Breast epithelium (tissue), 4 donors: ENCODE measurements at places on chromosomes 4 and X.

DNA sequence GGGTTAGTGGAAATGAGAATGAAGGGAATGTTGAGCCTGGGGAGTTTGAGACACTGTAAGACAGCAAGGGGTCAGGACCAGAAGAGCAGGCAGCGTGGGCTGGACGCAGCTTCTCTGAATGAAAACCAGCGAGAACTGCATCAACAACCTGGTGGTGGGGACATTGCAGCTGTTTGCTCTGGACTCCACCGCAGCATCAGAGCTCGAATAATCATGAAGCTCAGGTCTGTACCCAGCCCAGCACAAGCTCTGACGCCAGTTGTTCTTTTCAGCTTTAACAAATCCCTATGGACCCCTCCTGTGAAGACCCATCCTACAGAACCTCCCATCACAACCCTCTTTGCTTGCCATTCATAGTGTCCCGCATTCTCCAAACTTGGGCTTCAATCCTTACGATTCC lies 106.8 kb upstream of the PNPLA4 start:
- H3K27me3 ChIP-seq = no peaks in the 10 kb centered on the region
- no peaks in the 10 kb centered on the region for H3K36me3 ChIP-seq
- H3K27ac ChIP-seq = no peak overlapping the region
- no peak for DNase-seq

DNA sequence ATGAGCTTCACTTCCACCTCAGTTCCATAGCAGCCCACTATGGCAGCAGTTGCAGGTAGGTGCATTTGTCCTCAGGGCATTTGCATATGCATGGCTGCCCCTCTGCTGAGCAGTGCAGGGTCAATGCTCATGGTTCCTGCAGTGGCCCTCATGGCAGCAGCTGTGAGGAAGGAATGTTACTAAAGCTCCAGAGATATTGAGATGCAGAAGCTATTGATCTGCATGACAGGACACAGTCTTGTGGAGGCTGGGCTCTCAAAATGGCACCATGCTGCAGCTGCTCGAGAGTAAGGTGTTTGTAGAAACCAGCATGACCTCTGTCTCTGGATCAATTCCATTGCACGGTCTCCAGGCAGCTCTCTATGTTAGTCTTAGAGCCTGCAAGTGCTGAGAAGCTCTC lies 179.2 kb upstream of the PCDH18 start:
- H3K36me3 ChIP-seq = no peaks in the 10 kb centered on the region
- H3K27me3 ChIP-seq = no peaks in the 10 kb centered on the region
- no peak overlapping the region for H3K4me3 ChIP-seq
- H3K27ac ChIP-seq = no peak overlapping the region
- H3K4me1 ChIP-seq = no peaks in the 10 kb centered on the region
- no peak for DNase-seq

DNA sequence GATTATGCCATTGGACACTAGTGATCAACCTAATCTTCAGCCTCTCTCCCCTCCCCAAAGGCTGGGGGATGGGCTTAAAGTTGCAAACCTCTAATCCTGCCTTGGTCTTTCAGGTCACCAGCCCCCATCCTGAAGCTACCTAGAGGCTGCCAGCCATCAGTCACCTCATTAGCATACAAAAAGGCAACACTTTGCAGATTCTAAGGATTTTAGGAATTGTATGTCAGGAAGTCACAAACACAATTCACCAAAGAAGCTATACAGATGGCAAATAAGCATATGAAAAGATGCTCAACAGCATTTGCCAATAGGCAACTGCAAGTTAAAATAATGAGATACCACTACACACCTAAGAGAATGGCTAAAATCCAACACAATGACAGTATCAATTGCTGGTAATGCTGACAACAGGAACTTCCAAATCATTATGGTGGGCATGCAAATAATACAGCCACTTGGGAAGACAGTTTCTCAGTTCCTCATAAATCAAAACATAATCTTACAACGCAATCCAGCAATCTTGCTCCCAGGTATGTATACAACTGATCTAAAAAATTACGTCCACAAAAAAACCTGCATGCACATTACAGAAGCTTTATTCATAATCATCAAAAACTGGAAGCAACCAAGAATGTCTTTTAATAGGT lies 9.0 kb upstream of the PIM2 start:
- peaks cover 19% of the 10 kb centered on the region for H3K27me3 ChIP-seq
- no peaks in the 10 kb centered on the region for H3K4me1 ChIP-seq
- H3K36me3 ChIP-seq = no peaks in the 10 kb centered on the region
- no peak for DNase-seq

GRCh38 chr4:116627545-116627944 lies 457.8 kb downstream of the TRAM1L1 start:
- H3K4me3 ChIP-seq = no peak overlapping the region
- peaks cover 5% of the 10 kb centered on the region for H3K36me3 ChIP-seq
- H3K4me1 ChIP-seq = no peaks in the 10 kb centered on the region
- no peak overlapping the region for H3K27ac ChIP-seq
- H3K27me3 ChIP-seq = no peaks in the 10 kb centered on the region

GRCh38 chrX:65127842-65128241 lies 151.6 kb upstream of the ZC4H2 start:
- no peak for DNase-seq
- H3K27ac ChIP-seq = no peak overlapping the region
- H3K27me3 ChIP-seq = no peaks in the 10 kb centered on the region

GRCh38 chr4:11399461-11399971 lies 29.2 kb downstream of the HS3ST1 start:
- no peak overlapping the region for H3K27ac ChIP-seq
- peaks cover 8% of the 10 kb centered on the region for H3K36me3 ChIP-seq
- DNase-seq = no peak
- H3K4me3 ChIP-seq = no peak overlapping the region
- H3K27me3 ChIP-seq = no peaks in the 10 kb centered on the region
- no peaks in the 10 kb centered on the region for H3K4me1 ChIP-seq

DNA sequence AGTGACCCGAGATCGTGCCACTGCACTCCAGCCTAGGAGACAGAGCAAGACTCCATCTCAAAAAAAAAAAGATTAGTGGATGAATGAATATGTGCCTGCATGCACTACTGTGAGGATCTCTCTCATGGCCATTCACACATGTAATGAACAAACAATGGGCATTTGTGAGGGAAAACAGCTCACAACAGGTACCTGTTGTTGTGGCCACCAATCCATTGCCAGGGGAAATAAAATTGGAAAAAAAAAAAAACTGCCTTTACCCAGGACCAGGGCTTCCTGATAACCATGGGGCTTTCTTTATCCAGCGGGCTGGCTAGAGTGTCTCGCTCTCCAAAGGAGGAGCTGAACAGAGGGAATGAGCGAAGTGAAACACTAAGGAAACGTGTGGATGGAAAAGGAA lies 7.4 kb downstream of the SCD5 start:
- no peaks in the 10 kb centered on the region for H3K4me1 ChIP-seq
- no peaks in the 10 kb centered on the region for H3K27me3 ChIP-seq
- H3K27ac ChIP-seq = no peak overlapping the region
- H3K36me3 ChIP-seq = no peaks in the 10 kb centered on the region
- H3K4me3 ChIP-seq = no peak overlapping the region
- DNase-seq = no peak

DNA sequence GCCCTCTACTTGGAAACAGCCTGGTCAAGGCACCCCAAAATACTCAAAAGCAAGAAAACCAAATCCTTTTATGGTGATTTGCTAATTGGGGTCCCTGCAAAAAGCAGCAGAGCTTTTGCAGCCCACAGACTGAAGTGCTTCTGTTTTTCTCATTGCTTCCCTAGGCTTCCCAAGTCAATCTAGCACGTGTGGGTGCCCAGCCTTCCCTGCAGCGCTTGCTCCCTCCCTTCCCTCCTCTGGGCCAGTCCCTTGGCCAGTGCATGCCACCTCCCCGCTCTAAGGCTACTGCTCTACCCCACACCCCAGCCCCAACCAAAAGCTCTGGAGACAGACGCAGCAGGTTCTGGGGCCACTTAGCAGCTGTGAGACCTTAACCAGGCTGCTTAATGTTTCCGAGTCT lies 53.6 kb downstream of the ANAPC4 start:
- no peak overlapping the region for H3K4me3 ChIP-seq
- no peaks in the 10 kb centered on the region for H3K4me1 ChIP-seq
- H3K27me3 ChIP-seq = no peaks in the 10 kb centered on the region
- no peak overlapping the region for H3K27ac ChIP-seq
- H3K36me3 ChIP-seq = no peaks in the 10 kb centered on the region

GRCh38 chrX:127552571-127552970 lies 499.6 kb downstream of the ACTRT1 start:
- H3K4me3 ChIP-seq = no peak overlapping the region
- H3K27ac ChIP-seq = no peak overlapping the region
- DNase-seq = no peak
- H3K4me1 ChIP-seq = no peaks in the 10 kb centered on the region
- H3K27me3 ChIP-seq = peaks cover 3% of the 10 kb centered on the region
